ENCODE measurements at places on chromosomes 11 and 22.
A peak's percentile ranks its signal among the peaks of the same experiment; 100 is the strongest.

- DNase-seq: no peak
These were observed 13.3 kb downstream of the TTC38 start for GRCh38 chr22:46280999-46281623.

- peak; percentile 76 for DNase-seq
These were observed 432 bp upstream of the GRK2 start for GRCh38 chr11:67265633-67266448.

GRCh38 chr11:32162351-32162750 is 71.5 kb downstream of the RCN1 start:
- no peak for DNase-seq

- no peak for DNase-seq
These were observed 373.1 kb upstream of the SYN3 start for GRCh38 chr22:33431300-33431699.

DNA sequence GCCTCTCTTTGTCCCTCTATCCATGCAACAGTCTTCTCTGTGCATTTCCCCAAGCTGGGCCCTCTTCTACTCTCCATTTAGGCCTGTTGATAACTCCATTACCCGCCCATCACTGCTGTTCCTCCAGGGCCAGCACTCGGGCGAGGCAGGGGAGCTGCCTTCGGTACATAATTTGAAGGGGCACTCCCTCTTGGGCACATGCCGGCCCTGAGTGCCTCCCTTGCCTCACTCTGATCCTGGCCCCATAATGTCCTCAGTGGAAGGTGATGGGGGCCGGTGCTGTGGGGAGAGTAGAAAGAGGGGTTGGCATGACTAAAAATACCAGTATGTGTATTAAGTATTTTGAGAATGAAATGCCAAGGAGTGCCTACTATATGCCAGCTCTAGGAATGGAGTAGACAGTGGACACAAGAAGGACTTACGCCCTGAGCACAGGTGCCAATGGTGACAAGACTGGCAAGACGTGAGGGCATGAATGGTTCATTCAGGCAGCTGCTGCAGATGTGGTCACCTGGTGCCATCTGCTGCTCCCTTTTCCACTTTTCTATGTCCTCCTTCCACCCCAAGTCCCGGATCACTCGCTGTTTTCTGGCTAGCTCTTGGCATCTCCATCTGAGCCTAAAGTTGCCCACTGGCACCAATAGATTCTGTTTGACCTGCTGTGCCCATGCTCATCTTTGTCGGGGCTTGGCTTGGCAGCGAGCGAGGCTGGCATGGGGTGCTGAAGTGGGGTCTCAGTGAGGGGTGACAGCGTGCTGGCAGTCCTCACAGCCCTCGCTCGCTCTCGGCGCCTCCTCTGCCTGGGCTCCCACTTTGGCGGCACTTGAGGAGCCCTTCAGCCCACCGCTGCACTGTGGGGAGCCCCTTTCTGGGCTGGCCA is 22.6 kb downstream of the TMEM218 start:
- DNase-seq: no peak

DNA sequence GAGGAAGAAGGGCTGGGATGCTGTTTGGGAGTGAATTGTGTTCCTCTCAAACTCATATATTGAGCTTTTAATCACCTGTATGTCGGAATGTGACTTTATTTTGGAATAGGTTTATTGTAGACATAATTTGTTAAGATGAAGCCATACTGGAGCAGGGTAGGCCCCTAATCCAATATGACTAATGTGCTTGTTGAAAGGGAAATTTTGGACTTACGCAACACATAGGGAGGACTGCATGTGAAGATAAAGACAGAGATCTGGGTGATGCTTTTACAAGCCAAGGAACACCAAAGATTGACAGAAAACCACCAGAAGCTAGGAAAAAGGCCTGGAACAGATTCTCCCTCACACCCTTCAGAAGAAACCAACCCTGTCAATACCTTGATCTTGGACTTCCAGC is 43.2 kb upstream of the OVCH2 start:
- no peak for DNase-seq

GRCh38 chr22:37178350-37179125 is 9.5 kb downstream of the C1QTNF6 start:
- DNase-seq: no peak

- no peak for DNase-seq
These were observed 88.4 kb downstream of the GRIK4 start for GRCh38 chr11:120599816-120600420.

GRCh38 chr11:67255864-67256263 is 10.4 kb upstream of the GRK2 start:
- DNase-seq: no peak

DNA sequence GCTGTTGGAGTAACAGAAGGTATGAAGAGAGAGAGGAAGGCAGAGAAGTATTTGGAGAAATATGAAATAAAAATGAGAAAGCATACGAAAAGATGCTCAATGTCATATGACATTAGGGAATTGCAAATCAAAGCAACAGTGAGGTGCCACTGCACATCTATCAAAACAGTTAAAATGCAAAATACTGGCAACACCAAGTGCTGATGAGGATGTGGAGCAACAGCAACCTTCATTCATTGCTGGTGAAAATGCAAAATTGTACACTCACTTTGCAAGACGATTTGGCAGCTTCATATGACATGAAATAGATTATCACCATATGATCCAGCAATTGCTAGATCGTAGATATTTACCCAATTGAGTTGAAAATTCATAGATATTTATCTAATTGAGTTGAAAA is 9.4 kb upstream of the SPDYC start:
- no peak for DNase-seq

DNA sequence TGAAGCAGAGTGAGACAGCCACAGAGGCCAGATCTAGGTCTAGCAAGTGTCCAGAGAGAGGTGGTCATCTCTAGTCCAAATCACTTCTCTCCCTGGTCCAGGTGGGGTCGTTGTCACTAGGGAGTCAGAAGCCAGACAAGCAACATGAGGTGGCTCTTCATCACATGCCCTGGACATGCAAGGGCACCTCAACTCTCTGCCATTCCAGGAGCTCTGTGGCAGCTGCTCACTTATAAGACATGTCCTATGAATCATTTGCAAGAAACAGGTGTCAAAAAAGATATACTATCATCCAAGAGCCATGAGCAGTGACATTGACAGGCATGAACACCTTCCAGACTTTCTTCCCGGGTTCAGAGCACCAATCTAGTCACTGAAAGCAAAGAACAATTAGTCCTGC is 130.8 kb downstream of the GALNT18 start:
- no peak for DNase-seq
